ENCODE measurements at places on chromosomes 5 and 9.

DNA sequence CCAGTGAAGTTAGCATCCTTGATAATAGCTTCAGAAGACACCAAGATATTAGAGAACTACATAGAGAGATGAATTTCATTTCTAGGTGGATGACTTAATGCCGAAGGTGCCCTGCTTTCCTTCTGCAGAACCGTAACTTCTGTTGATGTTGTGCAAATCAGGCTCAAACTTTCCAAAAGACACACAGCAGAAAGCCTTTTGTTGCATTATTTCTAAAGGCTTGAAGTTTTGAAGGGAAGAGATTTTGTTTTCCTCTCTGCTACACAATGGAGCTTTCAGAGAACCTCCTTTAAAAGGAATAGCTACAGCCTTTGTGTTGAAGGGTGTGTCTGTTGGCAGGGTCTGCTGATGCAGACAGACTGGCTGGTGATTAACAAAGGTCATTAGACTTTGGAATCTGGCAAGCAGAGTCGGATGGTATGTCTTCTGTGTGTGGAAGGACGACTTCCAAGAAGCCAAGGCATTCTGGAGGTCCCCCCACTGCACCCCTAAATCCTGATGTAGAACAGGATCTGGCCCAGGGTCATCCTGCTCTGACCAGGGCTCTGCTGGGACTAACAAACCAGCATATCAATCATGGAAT, 57.8 kb downstream of the ZNF462 start:
- no peak for DNase-seq

DNA sequence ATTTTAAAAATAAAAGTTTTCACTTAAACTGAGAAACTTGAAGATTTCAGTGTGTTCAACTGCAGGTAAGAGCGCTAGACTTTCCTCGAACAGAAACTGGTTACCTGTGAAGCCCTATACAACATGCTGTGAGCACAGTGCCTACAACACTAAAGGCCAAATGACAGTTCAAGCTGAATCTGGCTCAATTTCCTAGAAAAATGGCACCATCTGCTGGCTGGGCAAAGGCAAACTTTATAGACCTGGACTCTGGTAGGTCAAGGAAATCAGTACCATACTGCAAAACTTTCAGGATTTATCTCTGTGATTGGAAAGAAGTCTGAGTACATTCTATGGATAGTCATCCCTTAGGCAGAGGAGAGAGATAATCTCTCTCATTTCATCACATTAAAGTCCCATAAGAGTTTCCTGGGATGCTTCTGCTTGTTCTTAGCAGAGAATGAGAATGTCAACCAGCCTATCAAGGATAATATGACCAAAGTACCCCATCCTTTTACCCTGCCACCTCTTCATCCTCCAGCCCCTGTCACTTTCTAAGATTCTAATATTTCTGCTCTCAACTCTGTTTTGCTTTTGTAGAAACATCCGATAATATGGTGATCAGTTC, 31.8 kb upstream of the FOXB2 start:
- DNase-seq = peak; percentile 18

GRCh38 chr9:137666955-137667670, 48.3 kb downstream of the EHMT1 start:
- DNase-seq = no peak

- DNase-seq = no peak
These were observed 29.2 kb upstream of the MSANTD3 start for GRCh38 chr9:100397529-100398266.

DNA sequence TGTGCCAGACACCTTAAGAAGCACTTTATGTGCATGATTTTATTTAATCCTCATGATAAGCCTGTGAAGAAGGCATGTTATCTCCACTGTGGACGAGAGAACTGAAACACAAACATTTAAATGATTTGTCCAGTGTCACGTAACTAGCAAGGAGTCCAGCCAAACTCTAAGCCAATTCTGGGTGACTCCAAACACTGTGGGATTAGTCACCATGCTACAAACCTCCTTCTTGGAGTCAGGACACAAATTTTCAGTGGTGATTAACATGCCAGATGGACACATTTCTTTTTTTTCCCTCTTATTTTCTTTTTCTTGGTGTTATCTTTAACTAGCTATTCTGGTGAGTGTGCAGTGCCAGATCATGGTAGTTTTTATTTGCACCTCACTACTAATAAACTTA, 316.8 kb downstream of the NDUFS4 start:
- no peak for DNase-seq

All from nephron progenitor cell (in vitro differentiated cells).